ENCODE measurements at places on chromosomes 6 and 20.

DNA sequence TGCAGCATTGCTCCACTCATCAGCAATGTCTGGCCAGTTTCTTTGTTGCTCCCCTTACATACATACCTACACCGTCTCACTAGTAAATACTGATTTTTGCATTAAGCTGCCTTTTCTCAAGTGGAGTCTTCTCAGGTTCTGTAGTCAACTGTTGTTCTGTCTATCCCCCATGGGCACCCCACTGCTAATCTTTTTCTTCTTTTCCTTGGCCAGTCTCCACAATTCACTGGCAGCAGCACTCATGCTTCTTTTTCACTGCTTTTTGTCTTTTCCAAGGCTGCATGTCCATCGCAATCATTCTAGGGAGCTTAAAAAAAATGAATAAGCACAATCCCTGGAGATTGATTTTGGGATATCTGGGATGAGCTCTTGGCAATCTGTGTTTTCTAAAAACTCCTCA lies 10.3 kb upstream of the ERVFRD-1 start:
- DNase-seq = no peak

DNA sequence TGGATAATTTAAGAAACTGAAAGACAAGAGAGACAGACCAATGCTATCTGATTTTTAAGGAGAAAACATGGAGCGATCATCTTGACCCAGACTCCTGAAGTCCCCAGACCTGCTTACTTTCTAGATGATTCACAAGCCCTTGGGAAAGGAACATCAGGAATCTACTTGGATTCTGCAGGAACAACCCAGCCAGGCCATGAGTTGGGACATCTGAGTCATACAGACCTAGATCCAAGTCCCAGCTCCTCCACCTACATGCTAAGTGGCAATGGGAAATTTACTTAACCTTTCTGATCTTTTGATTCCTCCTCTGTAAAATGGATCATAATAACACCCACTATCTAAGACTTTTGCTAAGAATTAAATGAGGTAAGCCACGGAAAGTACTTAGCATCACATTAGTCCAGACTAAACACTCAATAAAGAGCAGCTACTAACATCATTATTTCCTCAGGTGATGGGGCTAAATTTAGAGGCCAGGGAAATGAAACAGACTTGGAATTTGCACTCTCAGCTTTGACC lies 61.0 kb upstream of the MAFB start:
- DNase-seq = no peak

GRCh38 chr6:125020385-125020784 lies 58.1 kb downstream of the RNF217 start:
- DNase-seq = no peak

- DNase-seq = no peak
Observed at GRCh38 chr6:81023007-81023582, 729.4 kb downstream of the TENT5A start.

- DNase-seq = no peak
Observed at GRCh38 chr6:845566-845965, 152.6 kb upstream of the EXOC2 start.

DNA sequence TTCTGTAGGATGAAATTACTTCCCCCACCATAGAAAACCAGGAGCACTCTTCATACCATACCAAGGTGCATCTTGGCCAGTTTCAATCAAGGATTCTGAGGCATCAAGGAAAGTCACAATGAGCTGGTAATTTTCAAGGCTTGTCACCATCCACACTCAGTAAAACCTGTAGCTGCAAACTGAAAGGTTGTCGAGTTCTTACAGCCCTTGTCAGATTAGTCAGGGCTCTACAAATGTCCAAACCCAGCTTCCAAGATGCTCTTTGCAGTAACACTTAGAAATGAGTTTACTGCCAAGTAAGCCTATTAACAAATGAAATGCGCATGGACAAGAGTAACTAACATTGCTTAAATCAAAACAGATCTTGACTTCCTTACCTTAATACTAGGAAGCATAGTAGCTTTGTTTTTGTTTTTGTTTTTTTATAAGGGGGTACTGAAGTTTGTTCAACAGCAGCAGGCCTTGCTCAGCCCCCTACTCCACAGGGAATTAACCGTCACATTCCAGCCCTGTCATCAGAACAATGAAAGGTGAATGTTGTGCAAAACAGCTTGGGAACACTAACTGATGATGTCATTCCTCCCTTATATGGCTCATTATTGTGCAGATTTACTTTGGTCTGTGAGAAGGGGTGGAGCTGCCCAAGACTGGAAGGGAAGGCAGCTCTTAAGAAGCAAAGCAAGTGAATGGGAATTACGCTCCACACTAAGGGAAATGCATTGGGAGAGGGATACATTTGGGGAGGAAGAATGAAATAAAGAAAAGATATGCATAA lies 49.9 kb upstream of the TMEM30A start:
- DNase-seq = no peak

DNA sequence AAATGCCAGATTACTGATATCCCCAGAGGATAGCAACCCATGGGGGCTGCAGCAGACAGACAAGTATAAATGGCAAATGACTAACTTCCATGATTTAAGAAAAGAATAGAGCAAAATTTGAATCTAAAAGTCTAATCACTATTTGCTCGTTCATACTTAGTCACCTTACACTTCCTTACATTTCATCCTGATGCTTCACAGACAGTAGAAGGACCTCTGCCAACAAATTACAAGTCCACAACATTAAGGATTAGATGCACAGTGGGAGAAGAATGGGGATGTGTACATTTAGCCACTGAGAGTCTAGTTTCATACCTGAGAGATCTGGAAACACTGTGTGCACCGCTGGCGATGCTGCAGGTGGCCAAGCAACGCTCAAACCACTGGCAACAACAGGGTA lies 72.4 kb downstream of the FYN start:
- DNase-seq = no peak

DNA sequence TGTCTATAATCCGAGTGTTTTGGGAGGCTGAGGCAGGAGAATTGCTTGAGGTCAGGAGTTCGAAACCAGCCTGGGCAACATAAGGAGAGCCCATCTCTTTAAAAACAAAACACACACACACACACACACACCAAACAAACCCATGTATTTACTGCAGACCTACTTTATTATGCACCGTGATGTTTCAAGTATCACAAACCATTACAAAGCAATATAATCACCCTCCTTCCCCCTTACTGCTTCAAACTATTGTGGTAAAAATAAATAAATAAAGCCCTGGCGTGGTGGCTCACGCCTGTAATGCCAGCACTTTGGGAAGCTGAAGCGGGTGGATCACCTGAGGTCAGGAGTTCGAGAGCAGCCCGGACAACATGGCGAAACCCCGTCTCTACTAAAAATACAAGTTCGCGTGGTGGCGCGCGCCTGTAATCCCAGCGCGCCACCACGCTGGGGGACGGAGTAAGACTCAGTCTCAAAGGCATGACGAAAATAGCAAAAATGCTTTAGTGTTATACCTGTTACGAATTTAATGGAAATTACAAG lies 1.5 kb downstream of the TBCC start:
- no peak for DNase-seq

All from omental fat pad (tissue), 4 donors.